ENCODE measurements at places on chromosomes 4 and X.

DNA sequence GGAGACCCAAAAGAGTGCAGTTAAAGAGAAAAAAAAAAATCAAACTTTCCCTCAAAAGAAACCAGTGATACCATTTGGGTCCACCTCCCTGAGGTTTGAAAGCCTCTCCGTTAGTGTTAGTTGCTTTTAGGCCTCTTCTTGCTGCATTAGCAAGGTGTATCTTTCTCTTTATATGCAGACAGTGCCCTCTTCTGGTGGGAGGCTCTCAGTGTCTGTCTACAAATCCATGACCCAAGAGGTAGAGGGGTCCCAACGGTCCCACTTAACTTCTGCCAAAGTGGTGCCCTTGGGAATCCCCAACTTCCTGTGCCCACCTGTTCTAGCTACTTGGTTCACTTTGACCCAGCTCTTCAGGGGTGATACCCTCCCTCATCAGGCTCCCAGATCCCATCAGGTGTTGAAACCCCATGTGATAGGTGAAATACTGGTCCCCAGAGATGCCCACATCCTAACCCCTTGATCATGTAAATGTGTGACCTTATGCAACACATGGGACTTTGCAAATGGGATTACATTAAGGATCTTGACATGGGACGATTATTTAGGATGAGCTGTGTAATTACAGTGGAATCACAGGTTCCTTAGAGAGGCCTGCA is 63.7 kb upstream of the CD99 start:
- no peak for DNase-seq

DNA sequence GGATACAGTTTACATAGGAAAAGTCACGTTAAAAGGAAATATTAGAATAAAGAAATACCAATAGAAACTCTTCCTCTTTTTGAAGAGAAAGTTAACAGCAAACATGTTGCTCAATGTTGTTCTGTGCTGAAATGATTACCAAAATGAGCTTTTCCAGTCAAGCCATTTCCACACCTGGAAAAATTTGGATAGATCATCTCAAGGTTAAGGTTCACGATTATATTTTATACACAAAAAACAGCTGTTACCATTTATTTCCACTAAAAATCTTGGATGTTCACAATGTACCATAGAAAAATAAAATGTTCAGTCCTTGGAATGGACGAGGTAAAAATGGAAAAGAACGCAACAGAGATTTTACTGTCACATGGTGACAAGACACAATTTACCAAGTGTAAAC is 218.7 kb downstream of the SCFD2 start:
- no peak for DNase-seq

GRCh38 chr4:87024201-87024600 is 89.4 kb downstream of the AFF1 start:
- no peak for DNase-seq

GRCh38 chr4:20882500-20882899 is 182.2 kb downstream of the PACRGL start:
- DNase-seq: no peak

DNA sequence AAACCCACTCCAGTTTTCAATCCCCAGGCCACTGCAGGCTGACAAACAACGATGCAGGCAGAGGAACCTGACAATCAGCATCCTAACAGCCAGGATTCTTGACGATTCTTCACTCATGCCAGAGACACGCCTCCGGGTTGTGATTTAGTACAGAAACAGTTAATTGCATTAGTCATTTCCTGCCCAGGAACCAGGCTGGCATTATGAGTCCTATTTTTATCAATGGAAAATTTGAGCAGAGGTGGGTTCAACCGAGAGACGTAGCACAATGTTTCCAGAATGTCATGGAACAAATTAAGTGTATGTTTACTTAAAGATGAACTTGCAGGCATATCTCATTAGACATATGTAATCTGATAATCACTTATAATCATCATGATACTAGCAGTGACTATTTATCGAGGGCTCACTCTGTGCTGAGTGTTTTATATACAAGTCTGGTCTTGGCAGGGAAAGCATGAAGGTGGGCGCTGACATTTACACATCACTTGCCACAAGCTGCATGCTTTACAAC is 159.7 kb downstream of the NSUN7 start:
- peak; percentile 54 for DNase-seq

DNA sequence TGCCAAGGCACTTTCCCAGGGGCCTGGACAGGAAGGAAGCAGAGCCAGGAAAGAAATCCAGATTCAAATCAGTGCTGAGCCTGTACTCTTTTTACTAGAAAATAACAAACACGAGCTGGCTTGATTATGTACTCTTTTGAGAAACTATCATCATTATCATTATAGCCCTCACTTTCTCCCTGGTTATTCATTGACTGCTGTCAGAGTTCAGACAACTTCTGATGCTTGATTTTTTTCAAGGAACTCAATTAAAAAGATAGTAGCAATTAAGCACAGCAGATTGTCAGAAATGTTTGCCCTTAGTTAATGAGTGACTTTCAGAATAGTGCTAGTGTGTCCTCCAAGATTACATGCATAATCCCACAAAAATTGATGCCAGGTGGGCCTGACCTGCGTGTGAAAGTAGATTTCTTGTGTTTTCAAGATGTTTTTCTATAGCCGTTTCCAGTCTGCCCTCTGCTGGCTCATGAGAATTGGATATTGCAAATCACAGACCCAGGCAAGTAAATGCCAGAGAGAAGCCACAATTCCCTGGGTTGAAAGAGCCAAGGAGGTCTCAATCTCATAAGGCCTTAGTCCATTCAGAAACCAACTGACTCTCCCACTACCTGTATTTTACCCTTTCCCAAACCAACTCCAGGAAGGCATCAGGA is 14.3 kb upstream of the PNPLA4 start:
- DNase-seq: no peak

DNA sequence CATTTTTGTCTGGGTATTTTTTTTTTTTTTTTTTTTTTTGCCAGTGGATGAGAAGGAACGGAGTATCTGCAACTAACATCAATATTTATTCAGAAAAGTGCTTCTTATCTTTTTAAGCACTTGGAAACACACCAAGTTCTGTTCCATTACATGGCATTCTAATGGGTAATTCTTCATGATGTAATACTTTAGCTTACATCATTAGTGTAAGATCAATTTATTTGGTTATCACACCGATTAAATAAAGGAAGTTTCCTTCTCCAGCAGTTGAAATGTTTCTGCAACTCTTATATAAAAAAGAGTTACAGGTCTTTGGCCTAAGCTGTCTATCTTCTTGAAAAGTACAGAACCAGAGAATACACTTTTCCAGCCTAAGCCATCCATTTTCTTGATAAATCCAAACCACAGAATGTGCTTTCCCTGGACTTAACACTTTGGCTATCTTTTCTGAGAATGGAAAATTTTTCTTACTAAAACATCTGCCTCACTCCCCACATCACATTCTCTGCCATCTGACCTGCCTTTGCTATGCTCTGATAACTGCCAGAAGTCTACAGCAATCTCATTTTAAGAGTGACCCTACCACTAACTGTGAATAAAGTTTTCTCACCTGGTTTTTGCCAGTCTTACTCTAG is 191.9 kb upstream of the MAB21L2 start:
- no peak for DNase-seq

DNA sequence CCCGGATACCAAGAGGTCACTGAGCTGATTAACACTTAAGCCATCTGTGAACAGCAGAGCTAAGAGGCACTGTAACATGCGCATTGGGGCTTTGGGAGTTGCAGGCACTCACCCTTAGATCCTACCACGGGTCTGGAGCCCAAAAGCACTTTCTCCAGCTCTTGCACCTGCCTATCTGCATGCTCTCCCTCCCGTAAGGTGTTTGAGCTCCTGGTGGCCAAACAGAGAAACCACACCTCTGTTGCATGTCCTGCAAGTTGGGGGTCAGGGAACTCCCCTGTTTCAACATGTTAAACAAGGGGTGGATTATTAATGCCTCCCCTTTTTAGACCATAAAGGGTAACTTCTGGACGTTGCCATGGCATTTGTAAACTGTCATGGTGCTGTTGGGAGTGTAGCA is 49.8 kb downstream of the GYPA start:
- DNase-seq: no peak

GRCh38 chr4:105147553-105148161 is 981 bp downstream of the TET2 start:
- no peak for DNase-seq

GRCh38 chrX:119393144-119393543 is 6.0 kb upstream of the SLC25A43 start:
- no peak for DNase-seq

DNA sequence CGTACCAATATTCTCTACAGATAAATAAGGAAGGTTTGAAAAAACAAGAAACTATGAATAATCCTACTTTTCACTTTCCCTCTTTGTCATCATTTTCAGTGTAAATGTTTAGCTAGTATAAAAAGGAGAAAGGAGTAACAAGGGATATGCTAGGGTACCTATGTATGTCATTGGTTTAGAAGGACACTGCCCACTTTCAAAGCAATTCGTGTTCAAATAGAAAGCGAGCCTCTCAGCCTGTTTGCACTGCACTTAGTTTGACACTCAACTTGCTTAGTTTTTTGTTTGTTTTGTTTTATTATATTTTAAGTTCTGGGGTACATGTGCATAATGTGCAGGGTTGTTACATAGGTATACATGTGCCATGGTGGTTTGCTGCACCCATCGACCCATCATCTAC is 21.6 kb upstream of the RXFP1 start:
- no peak for DNase-seq

DNA sequence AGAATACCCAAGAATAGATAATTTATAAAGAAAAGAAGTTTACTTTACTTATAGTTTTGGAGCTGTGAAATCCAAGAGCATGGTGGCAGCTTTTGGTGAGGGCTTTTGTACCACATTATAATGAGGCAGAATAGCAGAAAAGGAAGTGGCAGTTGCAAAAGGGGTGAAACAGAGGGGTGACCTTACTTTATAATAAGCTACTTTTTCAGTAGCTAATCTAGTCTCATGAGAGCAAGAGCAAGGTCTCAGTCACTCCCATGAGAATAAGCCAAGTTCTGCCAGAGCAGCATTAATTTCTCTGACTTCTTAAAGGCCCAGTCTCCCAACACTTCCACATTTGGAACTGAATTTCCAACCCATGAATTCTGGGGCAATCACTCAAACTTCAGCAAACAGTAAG is 502.0 kb downstream of the GBA3 start:
- DNase-seq: no peak

DNA sequence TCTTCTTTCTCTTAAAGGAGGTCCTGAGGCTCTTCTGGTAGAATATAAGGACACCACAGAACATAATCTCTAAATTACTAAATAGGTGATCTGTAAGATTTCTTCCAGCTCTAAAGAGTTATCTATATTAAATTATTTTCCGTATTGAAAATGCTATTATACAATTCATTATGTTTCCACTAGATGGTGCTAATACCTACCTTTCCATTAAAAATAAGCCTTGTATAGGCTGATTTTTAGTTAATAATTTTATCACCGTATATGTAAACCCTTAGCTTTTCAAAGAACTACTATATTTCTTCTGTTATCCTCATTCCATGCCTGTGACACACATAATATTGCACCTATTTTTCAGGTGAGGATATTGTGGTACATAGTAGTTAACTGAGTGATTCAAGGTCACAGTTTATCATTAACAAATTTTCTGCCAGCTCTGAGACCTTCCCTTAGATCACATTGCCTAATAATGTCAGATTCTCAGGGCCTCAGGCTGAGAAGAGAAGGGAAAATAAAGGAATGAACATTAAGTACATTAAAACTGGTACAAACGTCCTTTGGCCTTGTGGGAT is 138.8 kb downstream of the TEX11 start:
- DNase-seq: no peak

DNA sequence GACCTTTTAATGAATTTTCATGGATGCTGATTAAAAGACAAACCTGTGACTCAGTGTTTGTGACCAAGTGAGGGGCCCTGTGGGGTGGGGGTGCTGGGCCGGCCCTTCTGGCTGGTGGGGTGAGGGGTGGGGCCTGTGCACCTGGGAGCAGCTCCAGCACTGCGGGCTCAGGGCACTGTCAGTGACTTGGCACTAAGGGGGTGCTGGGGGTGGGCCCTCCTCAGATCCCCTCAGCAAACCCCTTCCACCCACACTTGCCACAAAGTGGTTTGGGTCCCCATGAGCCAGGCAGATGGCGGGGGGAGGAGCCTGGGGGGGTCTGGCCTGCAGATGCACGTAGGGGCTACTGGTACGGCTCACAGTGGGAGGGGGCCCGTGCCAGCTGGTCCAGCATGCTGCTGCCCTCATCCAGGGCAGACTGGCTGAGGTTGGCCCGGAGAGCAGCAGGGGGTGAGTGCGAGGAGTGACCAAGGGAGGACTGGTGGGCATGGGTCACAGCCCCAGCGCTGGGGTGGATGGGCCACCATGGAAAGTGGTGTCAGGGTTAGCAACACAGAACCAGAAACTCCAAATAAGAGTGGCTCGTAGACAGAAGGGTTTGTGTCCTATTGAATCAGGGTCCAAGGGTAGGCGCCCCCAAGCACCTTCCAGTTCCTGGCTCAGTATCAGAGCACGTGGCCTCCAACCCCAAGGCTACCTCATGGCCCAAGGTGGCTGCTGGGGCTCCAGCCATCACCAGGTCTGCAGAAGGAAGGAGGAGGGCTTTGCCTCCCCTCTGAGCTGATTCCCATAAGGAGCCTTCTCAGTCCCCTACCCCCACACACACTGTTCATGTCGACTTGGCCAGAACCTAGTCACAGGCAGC is 10.1 kb downstream of the NKX1-1 start:
- DNase-seq: no peak

DNA sequence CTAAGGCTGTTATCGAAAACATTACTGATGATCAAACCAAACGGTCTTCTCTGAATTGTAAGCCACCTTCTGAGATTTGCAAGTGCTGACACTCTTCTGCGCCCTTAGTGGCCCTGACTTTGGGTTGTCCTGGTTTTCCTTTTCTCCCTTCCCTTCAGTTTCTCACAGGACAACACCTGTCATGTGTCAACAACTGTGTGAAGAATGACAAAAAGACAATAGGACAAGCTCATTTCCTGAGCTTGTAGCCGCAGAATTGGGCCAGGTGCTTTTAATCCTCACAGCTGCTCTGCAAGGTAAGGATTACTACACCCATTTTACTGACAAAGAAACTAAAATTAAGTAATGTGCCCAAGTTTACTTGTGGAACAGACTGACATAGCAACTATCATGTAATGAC is 44.9 kb upstream of the TXK start:
- DNase-seq: no peak

GRCh38 chr4:6126971-6127745 is 73.2 kb downstream of the JAKMIP1 start:
- DNase-seq: no peak

- DNase-seq: no peak
Measured at GRCh38 chr4:158787709-158788475, 19.1 kb downstream of the FNIP2 start.

DNA sequence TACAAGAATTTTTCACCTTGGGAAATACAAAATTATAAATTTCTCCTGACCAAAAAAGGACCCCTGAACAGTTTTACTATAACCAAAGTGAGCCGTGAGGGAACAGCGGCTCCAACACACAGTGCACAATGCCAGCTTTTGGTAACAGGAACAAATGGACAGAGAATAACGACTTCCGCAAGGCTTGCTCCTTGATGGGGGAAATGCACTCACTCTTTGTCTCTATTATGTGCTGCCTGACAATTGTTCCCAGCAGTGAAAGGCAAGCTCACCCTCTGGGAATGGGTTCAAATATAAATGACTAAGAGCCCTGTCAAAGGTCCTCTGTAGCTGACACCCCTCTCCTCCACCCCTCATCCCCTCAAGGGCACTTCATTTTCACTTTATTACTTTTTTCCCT is 325.8 kb upstream of the GALNT7 start:
- DNase-seq: no peak
